Stimulated activated CD4-positive, alpha-beta T cell treated with anti-CD3 and anti-CD28 coated beads, TNF-alpha, amount 100 ng/mL, for 1 hour (primary cell): ENCODE measurements at places on chromosomes 6 and 20.

GRCh38 chr6:151370509-151371078 is 20.8 kb downstream of the ZBTB2 start:
- DNase-seq: no peak

DNA sequence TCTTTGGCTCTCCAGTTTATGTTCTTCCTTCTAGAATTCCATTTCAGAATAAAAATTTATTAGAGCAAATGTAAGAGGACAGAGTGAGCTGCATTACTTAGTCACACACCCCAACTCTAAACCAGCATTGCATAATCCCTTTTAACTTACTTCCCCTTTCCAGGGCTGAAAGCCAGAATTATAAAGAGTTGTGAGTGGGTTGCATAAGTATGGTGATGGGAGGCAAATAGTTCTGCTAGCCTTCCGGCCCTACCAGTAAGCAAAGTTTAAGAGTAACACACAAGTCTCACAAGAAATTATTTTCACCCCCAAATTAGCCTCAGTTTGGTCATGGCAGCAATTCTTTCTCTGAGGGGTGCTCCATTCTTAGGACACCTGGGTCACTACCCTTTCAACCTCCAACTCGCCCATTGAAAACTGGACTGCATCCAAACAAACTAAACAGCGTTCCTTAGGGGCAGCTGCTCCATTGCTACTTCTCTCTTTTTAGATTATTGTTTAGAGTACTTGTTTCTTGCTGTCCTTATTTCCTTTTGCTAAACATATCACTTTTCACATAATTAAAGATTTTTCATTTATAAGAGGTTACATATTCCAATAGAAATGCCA is 1.6 kb downstream of the KIAA0408 start:
- DNase-seq: no peak

GRCh38 chr6:150153905-150154492 is 11.2 kb downstream of the PPP1R14C start:
- no peak for DNase-seq

GRCh38 chr6:143969077-143969476 is 39.0 kb downstream of the PLAGL1 start:
- DNase-seq: no peak

DNA sequence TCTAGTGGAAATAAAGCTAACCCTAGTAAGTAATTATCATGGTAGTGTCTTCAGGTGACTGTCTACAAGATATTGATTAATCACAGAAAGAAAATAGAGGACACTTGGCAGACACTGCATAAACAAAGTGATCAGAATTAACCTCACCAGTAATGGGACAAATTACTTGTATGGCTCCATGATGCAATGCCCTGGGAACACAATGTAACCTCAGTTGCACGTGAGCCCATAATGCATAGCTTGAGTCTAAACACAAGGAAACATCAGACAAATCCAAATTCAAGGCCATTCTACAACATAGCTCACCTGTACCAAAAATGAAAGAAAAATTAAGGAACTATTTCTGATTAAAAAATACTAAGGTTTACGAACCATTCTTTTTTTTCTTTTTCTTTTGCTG is 92.4 kb upstream of the SSTR4 start:
- no peak for DNase-seq

DNA sequence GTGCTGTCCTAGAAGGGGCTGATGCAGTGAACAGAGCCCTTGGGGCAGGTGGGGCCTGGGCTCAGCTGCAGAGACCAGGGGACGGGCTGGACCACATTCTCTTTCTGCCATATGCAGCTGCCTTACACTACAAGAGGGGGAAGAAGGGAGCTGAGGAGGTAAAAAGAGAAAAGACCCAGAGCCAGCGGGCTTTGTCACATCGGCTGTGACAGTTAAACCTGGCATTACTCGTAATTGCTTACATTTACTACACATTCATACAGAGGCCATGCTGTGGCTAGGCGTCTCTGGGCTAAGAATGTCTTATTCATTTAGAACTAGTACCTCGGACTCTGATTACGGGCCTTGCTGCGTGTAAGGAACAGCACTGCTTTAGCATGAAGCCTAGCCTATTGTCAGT is 12.8 kb upstream of the MAS1L start:
- no peak for DNase-seq

DNA sequence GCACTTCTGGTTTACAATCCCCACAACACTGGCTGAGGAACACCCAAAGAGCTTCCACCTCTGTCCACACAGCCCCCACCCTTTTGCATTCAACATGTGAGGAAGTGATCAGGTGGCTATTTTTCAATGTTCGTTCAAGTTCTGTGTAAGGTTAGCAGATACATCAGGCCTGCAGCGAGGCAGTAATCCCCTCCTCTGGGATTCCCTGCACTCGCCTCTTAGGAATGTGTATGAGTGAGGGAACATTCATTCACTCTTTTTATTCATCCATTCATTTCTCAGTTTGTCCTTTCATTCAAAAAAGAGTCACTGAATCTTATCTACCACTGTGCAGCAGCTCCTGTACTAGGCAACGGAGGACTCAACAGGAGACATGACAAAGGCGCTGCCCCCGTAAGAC is 236.4 kb upstream of the PRDM1 start:
- no peak for DNase-seq

DNA sequence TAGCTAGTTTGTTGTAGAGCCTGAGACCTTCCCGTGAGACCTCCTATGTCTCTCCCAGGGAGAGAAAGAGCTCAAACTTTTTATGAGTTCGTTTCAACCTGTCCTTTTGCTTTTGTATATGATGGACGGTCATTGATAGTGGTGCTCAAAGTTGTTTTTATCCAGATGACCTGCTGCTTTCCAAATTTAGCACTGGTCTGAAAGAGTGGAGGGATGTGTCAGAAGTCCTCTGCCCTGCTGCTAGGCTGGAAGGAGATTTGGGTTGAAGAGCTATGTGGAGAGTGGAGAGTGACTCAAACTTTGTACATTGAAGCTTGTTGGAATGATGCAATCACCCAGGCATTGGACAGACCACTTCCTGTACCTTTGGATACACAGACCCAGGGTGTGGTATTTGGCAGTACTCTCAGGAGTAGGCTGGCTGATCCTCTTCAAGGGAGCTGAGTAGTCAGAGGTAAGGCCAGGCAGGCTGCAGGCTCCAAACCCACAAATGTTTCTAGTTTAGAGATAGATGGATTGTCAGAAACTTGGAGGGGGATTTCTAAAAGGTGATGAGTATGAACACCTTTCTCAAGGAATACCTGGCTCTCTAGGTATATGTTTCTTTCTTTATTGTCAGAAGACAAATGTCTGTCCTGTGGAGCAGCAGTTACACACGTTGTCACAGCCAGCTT is 49.4 kb upstream of the RREB1 start:
- no peak for DNase-seq

GRCh38 chr20:44423480-44423879 is 52.2 kb upstream of the TTPAL start:
- no peak for DNase-seq

- DNase-seq: peak; percentile 21
Measured at GRCh38 chr6:138454981-138455706, 44.1 kb downstream of the NHSL1 start.

GRCh38 chr6:157490611-157491269 is 109.8 kb downstream of the ZDHHC14 start:
- no peak for DNase-seq

DNA sequence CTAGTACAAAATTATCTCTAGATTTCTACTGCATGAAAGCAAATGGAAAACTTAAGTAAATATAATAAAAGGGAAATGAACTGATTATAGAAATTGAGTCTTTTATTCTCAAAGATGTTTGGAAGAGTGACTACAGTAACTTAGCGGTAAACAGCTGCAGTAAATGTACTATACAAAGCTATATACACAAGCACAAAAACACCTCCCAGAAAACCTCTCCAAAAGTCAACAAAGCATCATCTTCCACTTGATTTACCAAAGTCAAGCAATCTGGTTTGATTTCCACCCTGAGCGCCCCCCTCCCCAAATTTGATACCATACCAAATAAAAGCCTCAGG is 142.1 kb upstream of the SHLD1 start:
- DNase-seq: no peak

DNA sequence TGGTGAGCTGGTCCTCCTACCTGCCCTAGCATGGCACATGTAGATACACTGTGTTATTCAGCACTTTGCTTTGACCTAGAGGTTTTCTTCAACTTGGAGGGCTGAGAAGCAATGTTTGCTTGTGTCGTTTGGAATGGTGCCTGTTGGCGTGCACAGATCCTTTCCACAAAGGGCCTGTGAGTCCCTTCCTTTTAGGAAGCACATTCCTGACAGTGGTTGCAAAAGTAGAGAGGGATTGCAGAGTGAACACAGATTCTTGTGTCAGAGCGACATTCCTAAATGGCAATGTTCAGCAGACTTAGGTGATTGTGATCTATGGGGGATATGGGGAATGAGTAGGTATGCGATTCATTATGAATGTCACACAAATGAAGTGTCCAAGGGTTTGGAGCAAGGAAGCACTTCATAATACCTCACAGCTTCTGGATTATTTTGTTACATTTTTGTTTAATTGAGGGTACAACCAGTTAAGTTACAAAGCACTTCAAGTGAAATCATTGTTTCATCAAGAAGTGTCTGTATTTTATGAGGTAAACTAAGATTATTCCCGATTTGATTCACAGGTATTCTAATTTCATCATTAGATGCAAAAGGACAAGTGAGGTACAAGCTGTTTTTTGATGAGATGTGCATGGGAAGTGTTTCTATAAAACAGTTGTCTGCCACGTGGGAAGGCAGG is 713 bp upstream of the RNF144B start:
- no peak for DNase-seq

GRCh38 chr6:95240514-95240913 is 336.8 kb upstream of the MANEA start:
- no peak for DNase-seq

DNA sequence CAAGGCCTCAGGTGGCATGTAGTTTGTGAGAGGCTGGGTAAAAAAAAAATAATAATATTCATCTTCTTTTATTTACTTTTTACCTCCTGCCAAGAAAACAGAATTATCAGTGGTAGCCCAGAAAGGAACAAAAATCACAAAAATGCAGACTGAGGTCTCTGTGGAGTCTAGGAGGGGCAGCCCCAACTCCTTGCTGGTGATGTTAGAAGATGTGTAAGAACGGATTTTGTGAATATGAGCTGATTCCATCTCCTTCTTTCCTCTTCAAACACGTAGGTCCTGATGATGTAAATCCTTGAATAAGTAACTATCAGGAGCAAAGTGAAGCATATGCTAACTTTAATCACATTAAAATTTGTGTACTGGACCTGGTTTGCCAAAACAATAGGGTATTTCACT is 226.8 kb downstream of the EYA4 start:
- no peak for DNase-seq
